C1 segment of cervical spinal cord (tissue), 14 donors: ENCODE measurements at places on chromosomes 5 and 9.
A peak's percentile ranks its signal among the peaks of the same experiment; 100 is the strongest.

- no peak for DNase-seq
Observed at GRCh38 chr5:132481596-132482211, 8.9 kb downstream of the IRF1 start.

GRCh38 chr5:52017567-52017966 lies 634.3 kb downstream of the ISL1 start:
- DNase-seq: no peak

DNA sequence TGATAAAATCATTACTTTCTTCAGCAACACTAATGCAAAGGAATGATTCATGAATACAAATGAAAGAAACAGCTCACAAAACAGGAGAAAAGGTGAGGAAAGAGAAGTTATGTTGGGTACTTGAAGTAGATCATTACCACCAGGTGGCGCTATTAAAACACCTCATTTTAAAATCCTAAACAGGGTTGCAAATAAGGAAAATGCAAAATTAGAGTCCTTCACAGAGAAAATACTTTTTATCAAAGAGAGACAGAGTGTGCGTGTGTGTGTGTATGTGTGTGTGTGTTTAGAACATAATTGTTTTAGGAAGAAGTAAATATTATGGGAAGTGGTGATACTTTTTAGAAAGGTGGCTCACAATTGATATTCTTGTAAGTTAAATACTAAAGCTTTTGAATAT lies 49.5 kb upstream of the CD180 start:
- no peak for DNase-seq

DNA sequence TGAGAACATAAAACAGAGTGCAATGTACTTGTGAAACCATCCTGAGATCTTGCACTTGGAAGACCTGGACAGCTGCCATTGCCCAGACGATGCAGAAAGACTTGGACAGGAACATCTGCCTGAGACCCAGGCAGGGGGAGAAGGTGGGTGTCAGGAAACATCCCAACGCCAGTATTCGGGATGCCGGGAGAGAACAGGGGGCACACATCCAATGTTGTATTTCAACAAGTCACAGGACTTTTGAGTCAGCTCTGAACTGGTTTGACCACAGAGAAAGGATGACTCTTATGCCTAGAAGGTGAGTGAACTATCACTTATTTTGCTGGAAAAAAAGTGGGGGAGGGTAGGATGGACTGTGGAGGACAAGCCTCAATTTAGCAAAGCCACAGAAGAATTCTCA lies 124.6 kb downstream of the ROR2 start:
- no peak for DNase-seq

DNA sequence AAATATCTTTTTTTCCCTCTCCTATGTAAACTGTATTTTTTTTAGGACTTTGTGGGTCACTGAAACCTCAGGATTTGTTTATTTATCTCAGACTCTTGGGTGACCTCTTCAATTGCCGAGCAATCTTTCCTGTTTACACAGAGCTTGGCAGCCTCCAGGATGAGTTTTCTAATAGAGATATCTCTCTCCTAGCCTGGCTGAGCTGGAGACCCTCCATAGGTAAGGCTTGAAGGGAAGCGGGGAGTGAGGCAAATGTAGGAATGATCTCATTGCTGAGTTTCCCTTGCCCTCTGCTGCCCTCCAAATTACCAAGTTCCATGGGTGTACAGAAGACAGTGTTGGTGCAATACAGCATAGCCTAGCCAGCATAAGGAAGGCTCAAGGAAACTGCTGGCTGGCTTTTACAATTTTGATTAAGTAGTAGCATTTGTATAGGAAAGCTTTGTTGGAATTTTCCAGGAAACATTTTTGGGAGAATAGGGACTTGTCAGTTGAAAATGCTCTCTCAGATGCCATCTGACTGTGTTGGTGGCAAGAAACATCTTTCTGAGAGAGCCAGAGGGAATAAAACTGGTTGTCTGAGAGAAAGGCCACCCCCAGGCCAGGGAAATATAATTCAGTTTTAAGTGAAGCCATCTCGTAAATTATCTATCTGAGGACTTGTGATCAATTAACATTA lies 116.0 kb downstream of the NMUR2 start:
- no peak for DNase-seq

DNA sequence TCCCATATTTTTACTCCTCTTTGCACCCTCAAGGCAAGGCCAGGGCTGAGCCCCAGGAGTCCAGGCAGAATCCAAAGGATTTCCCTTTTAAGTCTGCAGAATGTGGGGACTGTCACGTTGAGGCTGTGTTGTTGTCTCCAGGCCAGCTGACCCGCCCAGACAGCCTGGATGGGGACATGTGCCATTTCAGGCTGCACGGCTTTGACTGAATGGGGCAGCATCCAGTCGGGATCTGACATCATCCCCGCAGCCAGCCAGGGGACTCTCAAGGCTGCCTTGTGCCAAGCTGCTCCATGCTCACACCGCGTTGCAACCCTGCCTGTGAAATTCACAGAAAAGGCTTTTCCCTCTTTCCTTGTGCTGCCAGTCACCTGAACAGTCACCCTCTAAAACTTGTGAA lies 2.2 kb upstream of the ZNF366 start:
- DNase-seq: peak; percentile 37

GRCh38 chr5:149807176-149807575 lies 77.1 kb downstream of the PPARGC1B start:
- DNase-seq: no peak

DNA sequence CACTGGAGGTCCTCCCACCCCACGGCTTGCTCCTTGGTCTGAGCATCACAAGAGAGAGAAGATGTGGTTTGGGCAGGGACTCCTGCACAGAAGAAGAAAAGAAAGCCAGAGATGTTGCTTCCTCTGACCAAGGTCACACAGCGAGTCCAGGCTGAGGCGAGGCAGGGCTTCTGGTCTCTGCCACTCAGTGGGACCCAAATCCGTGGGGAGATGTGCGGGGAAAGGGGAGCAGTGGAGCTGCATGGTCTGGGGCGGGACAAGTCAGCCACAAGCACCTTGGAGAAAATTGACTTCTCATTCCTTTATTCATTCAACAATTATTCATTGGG lies 150.9 kb downstream of the C9orf50 start:
- no peak for DNase-seq

DNA sequence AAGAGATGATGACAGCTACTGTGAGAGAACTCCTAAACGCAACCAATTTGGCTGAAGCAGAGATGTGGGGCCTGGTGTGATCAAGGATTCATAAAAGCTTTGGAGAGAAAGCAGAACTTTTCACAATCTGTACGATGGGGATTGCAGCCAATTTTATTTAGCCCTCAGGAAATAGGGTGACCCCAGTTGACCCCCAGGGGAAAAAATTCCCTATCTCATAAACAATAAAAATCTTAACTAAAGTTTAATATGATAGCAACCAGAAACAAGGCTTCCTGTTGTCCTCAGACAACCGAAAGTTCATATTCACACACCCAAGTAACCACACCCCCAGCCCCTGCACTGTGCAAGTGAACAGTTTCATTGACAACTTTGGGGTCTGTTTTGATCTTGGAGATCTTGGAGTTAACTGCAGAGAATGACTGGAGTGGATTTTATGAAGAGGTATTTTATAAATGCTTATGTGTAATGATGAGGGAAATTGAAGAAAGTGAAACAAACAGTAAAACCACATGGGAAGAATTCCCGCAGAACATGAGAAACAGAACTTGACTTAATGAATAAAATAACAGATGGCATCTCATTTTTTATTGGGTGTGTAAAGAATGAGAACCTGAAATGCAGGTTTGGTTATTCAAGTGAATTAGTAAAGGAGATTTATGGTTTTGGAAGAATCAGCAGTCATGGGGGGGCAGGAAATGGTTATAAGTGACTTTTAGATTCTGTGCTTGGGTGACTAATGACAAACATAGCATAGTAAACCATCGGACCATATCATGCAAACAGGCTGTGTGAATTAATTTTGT lies 94.5 kb downstream of the PDE4D start:
- DNase-seq: no peak

DNA sequence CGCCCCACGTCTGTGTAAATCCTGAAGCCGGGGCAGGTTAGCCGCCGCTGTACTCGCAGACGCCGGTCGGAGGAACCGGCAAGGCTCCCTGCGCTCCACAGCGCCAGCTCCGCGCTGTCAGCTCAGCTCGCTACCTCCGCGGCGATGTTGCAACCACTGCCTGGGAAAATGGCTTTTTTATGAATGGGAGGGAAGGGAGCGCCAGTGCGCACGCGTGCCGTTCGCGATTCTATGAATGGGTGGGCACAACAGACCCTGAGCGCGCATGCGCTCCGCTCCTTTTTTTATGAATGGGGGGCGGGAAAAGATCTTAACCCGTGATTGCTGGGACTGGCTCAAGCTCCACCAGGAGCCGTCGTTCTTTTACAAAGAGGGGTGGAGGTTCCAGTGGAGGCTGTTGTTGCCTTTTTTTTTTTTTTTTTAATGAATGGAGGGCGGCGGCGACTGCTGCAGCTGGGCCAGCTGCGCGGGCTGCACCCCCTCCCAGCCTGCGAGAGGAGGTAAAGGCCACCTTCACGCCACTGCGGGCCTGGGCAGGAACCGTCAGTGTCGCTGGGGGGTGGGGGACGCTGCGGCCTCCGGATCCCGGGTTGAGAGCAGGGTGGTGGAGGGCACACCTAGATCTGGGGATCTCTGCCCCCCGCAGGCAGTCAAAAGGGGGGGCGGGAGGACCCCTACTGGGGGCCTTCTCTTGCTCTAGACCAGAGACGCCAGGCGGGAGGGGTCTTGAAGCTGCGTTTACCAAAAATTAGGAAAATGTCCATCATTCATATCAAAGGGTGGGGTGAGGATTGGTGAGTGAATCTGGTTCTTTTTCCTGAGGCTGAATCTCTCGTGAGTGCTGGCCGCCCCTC lies at the start of gene SPRY4:
Gene SPRY4, minus strand, starts transcription at position 151 of the 854 bp plus-strand sequence. CDS start 9,913 bp downstream, outside the sequence.
- peak; percentile 74 for DNase-seq
